ENCODE measurements at places on chromosomes 11 and 22. TPM values are rescaled to one million over a fixed set of nuclear protein-coding genes. Genes with fewer than 3 reads are reported as not detected.

The PARVA gene
- total RNA-seq, result 144 TPM

The VSIG10L2 gene
- total RNA-seq, result not detected

DNA sequence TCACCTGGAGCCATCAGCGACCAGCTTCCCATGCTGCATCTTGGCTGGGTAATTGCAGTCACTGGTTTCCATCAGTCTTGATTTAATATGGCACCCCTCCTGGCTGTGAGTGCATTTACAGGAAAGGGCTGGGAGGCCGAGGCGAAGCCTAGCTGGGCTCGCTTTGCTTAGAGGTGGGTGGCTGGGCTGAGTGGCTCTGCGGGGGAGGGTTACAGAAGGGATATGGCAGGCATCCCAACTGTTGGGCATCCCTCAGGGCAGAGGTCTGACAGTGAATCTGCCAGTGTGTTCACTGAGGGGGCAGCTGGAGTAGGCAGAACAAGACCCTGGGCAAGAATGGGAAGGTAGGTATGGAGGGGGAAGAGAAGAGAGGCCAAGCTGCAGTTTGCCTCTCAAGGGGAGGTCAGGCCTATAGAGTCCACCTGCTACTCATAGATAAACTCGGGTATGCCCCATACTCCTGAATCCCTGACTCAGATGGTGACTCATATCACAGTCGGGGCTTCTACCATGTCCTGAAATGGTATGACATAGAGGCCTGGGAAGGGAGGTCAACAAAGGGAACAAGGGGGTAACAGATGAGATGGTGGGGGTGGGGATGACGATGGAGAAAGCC lies 77.5 kb upstream of the PHOX2A start:
- no peak for DNase-seq

GRCh38 chr11:72600557-72600956 lies 73.7 kb downstream of the PDE2A start:
- DNase-seq, result no peak

The OR5A1 gene
- not detected for total RNA-seq

The SMTNL1 gene
- not detected for total RNA-seq

All from osteocyte (in vitro differentiated cells).